NCI-H526 (cell line): ENCODE measurements at places on chromosomes 6 and 20.

DNA sequence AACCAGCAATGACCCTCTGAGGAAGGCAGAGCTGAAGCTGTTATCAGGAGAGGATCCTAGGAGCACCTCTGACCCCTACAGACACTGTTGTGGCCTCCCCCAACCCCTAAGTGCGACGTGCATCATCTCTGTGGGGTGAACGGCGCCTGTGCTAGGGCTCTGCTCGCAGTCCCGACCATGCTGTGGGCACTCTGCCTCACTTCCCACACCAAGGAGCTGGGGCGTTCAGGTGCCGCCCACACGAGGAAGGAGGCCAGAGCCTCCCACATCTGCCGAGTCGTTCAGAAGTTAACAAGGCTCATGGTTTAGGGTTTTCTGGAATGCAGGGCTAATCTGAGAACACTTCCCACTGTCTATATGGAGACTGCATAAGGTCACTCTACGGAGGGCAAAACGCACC, 62.1 kb downstream of the GINS1 start:
- no peak for DNase-seq

GRCh38 chr20:38092260-38092857, 58.8 kb downstream of the RPRD1B start:
- no peak for DNase-seq

- DNase-seq: no peak
Measured at GRCh38 chr20:47430862-47431588, 70.7 kb upstream of the NCOA3 start.

- DNase-seq: no peak
Measured at GRCh38 chr6:156957931-156958547, 180.9 kb downstream of the ARID1B start.

DNA sequence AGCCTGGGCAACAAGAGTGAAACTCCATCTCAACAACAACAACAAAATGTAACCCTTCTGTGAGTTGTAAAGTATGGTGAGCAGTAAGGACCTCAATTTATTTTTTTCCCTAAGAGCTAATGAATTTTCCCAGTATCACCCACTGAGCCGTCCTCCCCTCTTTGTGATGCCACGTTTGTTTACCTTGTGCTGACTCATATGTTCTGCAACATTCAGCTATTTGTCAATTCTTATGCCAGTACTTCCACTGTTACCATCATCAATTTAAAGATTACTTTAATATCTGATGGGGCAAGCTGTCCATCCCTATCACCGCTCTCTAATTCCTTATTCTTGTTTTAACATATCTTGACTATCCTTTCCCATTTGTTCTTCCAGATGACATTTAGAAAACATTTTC, 37.5 kb downstream of the MAK start:
- DNase-seq: no peak

DNA sequence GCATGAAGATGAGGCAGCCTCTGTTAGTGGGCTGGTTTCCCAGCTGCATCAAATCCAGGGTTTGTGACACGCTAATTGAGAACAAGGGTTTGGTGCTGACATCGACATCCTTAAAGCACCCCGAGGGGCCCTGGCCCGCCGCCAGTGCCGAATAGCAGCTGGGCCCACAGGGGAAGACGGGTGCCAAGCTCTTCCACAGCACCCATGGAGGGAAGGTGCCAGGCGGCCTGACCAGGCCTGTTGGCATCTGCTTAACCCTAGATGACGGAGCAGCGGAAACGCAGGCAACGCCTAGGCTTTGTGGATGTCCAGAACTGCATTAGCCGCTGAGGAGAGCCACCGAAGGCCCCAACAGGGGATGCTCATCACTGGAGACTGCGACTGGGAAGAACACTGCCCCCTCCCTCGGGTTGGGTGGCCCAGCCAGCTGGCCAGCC, 16.0 kb downstream of the UQCC2 start:
- no peak for DNase-seq

DNA sequence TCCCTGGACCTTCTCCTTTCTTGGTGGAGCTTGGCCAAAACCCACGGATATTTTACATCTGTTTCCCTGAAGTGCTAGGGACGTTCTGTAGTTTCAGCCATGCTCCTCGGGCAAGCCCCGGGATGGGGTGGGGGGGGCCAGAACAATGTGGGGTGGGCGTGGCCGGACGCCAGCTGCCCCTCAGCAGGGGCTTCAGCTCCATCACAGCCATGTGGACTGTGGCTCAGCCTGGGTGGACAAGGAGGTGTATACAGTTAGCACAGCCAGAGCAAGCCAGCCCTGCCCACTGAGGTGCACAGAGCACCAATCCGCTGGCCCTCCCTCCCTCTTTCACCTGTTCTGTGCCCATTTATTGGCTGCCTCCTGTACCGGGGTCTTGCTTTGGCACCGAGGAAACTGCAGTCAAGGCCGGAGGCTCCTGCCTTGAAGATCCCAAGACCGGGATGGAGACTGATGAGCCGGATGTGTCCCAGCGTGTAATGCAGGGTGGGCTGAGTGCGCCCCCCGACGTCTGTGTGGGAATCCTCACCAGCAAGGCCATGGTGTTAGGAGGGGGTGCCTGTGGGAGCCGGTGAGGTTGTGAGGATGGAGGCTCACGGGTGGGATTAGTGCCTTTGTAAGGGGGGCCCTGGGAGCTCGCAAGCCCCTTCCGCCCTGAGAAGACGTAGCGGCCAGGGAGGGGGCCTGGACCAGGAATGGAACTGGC, 28.0 kb downstream of the FRMD1 start:
- DNase-seq: peak; percentile 14
